ENCODE measurements at places on chromosomes 3 and 15.

GRCh38 chr3:27669591-27669990 is 52.5 kb downstream of the EOMES start:
- DNase-seq = no peak

GRCh38 chr15:91807122-91807521 is 46.4 kb upstream of the SLCO3A1 start:
- peak; percentile 92 for DNase-seq

- no peak for DNase-seq
Observed at GRCh38 chr3:128447561-128448013, 19.1 kb downstream of the DNAJB8 start.

DNA sequence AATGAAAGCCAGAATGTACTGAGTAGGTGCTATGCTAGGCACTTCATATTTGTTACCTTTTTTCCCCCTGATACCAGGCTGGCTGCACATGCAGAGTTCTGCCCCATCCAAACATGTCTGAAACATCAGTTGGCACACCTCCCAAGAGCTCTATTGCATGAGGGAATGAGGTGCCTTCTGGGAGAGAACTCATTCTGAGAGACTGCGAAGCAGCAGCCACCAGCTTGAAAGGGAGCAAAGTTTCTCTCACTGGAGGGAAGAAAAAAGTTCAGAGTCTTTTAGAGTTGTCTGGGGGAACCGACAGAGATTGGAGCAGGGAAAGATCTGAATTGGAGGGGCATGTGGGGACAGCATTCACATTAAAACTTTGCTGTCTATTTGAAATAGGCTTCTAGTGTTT is 84.1 kb downstream of the AGBL1 start:
- DNase-seq = no peak

GRCh38 chr3:109982201-109982600 is 644.9 kb upstream of the DPPA4 start:
- no peak for DNase-seq

DNA sequence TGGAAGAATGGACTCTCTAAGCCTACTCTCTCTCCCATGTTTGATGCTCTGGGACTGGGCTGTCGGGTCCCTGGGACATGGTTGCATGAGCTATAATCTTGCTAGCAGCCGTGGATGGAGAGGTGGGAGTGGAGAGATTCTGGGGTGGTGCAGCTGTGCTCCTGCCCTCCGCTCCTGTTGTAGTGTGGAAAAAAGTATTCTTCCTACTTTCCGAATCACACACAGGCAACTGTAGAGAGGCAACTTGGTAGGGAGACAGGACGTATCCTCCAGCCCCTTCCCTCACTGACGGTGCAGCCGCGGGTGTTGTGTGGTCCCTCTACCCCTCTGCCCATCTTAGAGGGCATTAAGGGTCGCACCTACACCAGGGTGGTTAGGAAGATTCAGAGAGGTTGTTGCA is 281.4 kb upstream of the TLE3 start:
- DNase-seq = no peak

GRCh38 chr3:138471481-138471880 is 37.1 kb downstream of the ESYT3 start:
- no peak for DNase-seq

Measured in NCI-H1092 treated with DMSO at 0.1 percent for 48 hours (cell line).